Activated B cell treated with CpG ODN at 0.5 μM for 24 hours (primary cell): ENCODE measurements at places on chromosomes 4 and X.

- no peak for DNase-seq
Measured at GRCh38 chrX:72141372-72142004, 9.8 kb upstream of the RTL5 start.

GRCh38 chrX:138788771-138789170 lies 77.3 kb upstream of the FGF13 start:
- no peak for DNase-seq

DNA sequence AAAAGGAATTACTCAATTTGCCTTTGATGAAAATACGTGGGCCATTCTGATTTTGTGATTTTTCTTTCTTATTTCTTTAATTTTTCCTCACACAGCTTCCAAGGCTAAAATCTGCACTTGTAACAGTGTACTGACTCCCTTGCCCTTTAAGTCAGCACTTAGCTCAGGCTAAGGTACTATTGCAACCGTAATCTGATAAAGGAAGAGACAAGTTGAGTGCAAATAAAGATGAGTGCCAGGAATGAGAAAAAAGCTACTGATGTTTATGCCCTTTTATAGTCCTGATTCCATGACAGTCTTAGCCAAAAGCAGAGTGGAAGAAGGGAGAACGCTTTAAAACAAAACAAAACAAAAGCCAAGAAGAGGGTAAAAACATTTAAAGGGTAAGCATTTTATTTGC lies 6.0 kb downstream of the DMD start:
- no peak for DNase-seq

DNA sequence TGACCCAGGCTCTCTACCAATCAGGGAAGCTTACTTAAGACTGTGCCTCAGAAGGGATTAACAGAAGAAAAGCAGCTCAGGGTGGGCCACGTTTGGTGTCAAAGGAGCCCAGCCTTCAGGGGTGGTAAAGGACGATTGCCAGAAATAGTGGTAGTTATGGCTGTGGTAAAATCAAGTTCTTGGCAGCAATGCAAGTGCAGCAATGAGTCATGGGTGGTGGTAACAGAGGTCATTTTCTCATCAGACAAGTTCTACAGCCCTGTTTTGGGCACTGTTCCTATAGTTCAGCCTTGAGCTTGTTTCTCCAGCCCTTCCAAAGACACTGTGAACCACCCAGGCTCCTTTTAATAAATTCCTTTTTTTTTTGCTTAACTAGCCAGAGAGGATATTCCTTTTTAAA lies 120.3 kb downstream of the EFHC2 start:
- DNase-seq = no peak

- DNase-seq = no peak
Measured at GRCh38 chr4:184688447-184688846, 38.9 kb downstream of the PRIMPOL start.

- DNase-seq = no peak
Measured at GRCh38 chr4:72326692-72327632, 242.1 kb downstream of the ADAMTS3 start.

DNA sequence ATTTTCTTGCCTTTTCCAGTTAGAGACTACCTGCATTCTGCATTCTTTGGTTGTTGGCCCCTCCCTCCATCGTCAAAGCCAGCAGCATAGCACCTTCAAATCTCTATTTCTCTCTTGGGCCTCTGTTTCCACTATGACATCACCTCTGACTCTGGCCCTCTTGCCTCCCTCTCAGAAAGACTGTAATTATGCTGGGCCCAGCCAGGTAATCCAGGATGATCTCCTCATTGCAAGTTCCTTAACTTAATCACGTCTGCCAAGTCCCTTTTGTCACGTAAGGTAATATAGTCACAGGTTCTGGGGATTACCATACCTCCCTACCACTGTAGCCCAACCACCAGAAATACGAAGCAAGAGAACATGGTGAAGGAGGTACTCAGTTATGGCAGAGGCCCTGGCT lies 39.3 kb upstream of the NYX start:
- DNase-seq = no peak

- DNase-seq = no peak
Measured at GRCh38 chrX:111444881-111445280, 32.9 kb upstream of the DCX start.

- DNase-seq = peak; percentile 73
Measured at GRCh38 chr4:42151568-42152506, 618 bp downstream of the BEND4 start.

GRCh38 chr4:156537286-156537685 lies 434.3 kb downstream of the PDGFC start:
- DNase-seq = no peak

GRCh38 chr4:88792268-88792781 lies 94.7 kb upstream of the NAP1L5 start:
- no peak for DNase-seq

- no peak for DNase-seq
Measured at GRCh38 chr4:122755675-122756074, 23.2 kb downstream of the BBS12 start.

DNA sequence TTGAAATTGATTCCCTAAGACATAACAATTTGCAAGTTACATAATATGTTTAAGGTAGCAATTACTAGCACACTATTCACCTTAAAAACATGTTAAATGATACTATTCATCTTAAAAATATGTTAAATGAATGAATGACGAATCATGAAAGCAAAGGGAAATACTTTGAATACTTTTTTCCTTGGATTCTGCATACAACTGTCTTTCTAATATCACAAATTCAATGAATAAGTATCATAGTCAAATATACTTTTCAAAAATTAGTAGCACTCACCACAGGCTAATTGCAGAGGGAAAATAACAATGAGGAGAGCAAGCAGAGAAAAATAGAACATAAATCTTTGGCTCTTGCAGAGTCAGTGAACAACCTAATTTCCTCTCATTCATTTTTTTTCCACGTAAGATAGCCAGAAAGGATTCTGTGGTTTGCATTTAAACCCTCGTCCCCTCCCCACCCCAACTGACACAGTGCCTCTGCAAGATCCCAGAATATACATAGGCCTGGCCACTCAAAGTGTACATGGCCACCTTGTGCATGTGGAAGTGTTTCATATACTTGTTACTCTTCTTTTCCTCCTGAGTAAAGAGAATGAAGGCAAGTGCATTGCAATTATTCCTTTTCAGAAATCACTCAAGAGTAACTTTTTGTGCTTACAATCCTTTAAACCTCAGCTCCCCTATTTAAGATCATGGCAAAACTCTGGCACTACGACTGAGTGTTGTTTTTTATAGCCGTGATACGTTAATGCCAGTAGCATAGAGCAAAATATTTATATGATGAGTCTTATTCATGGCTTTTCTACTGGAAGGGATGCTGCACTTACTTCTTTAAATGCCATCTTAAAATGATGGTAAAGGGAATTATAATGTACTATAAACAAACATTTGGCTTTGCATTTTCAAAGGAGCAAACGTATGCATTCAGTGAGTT lies 236.4 kb downstream of the PDGFC start:
- no peak for DNase-seq

GRCh38 chr4:127843704-127844600 lies 36.7 kb upstream of the PLK4 start:
- no peak for DNase-seq

GRCh38 chr4:149349541-149349940 lies 466.1 kb downstream of the IQCM start:
- no peak for DNase-seq

DNA sequence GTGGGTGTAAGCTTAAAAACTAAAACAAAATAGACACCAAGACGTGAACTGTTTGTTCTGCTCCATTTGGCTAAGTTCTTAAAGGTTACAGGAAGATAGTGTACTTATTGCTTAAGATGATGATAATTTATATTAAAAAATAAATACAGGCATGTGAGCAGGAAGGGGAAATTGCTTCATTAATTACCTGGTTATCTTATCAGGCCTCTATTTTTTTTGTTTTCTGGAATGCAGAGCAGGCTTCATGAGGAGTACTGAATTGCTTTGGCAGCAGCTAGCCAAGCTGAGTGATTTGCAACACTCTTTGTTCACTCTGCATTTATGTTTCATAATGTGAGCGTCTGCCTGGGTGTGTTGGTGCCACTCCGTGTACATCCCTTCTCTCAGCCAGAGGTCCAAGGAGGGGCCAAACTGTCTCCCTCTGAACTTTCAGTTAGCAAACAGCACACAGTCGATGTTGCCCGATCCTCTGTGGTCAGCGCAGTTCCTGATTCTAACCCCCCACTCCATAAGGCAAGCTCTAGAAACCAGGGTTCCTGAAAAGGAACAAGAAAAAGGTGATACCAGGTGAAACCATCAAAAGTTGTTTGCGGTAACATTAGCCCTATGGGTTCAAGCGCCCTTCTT lies 348.2 kb downstream of the SPRY1 start:
- DNase-seq = no peak

DNA sequence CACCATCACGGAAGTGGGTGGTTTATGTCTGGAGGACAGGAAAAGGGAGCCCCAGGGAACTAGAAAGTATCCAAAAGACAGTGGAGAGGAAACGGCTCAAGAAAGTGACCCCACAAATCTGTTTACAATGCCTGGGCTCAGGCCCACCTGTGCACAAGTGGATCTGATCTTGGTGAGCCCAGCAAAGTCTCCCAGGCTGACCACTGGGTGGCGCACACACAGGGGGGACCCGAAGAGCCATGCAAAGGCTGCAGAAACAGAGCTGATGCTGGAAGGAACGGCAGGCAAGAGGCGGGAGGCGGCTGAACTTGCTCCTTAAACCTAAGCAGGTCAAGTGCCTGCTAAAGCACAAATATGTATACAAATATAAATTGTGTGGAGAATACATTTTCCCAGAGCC lies 9.6 kb downstream of the HAUS7 start:
- no peak for DNase-seq

DNA sequence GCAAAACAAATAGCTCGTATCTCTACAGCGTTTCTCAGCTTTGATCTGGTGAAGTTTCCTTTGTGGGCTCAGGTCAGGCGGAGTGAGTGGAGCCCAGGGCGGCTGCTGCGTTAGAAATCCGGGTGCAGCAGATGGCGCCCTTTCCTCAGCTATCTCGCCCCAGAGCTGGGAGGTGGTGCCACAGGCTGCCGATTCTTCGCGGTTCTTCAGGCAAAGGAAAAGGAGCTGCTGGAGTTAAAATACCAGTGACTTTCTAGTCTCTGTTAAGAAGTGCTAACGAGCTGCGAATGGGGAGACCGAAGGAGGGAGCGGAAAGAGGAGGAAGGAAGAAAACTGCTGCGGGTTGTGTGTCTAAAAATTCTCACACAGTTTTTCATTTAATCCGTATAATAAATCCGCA lies 114.6 kb downstream of the CPE start:
- peak; percentile 29 for DNase-seq

DNA sequence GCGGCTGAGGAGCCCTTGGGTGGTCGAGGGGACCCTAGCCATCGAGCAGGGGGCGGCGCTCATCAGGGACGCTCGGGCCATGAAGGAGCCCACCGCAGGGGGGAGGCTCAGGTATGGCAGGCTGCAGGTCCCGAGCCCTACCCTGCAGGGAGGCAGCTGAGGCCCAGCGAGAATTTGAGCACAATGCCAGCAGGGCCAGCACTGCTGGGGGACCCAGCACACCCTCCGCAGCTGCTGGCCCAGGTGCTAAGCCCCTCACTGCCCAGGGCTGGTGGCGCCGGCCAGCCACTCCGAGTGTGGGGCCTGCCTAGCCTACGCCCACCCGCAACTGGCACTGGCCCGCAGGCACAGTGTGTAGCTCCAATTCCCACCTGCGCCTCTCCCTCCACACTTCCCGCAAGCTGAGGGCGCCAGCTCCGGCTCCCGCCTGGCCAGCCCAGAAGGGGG lies 325.4 kb upstream of the FRG1 start:
- no peak for DNase-seq

DNA sequence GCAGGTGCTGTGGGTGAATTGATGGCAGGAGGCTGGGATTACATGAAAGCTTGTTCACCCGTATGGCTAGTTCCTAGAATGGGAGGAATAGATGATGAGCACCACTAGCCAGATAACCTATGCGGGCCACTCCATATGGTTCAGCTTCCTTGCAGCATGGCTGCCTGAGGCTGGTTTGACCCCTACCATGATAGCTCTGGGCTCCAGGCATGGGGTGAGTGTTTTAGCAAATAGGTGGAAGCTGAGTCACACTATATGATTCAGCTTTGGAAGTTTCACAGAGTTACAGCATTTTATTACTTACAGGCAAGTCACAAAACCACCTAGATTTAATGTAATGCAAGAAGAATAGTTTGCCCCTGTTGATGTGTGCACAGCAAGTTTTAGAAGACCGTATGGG lies 603.2 kb downstream of the STIM2 start:
- no peak for DNase-seq

DNA sequence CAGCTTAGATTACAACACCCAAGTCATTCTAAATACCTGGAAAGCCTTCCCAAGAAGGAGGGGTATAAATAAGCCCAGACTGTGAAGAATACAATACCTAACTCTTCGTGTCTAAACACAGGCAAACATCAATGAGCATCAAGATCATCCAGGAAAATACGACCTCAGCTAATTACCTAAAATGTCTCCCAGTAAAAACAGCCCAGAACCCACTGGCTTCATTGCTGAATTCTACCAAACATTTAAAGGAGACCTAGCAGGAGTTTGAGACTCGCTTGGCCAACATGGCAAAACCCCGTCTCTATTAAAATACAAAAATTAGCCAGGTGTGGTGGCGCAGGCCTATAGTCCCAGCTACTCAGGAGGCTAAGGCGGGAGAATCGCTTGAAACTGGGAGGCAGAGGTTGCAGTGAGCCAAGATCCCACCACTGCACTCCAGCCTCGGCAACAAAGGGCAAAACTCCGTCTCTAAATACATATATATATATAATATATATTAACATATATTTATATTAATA lies 19.1 kb upstream of the HSFX4 start:
- no peak for DNase-seq

DNA sequence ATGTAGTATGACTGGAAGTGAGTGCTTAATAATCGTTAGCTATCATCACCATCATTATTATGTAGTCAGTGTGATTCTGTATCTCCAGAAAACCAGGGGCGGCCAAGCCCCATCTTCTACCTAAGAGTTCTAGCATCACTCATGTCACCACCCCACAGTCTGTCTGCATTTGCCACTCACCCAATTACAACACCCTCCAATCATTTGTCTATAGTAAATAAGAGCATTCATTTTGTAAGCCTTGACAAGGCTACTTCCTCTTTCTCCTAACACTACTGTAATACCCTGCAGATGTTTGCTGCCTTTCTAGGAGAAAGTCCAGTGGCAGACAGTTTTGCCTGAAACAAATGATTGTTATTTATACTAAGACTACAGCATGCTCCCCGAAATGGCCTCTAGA lies 15.8 kb upstream of the IL21 start:
- no peak for DNase-seq

DNA sequence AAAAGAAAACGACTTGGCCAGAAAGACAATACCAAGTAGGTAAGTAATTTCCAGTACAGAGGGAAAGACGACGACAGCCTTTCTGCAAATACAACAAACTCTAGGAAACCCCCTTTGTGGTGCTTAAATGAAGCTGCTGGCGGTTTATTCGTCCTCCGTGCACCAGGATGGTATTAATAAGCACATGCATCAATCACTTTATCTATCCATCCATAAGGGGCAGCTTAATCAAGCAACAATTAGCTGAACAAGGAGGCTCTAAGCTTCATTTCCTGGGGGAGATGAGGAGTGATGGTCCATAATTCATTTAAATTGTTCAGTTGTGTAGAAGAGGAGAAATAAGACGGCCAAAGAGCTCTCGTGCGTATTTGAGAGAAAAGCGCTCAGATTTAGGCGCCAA lies 26.2 kb downstream of the IRF2 start:
- no peak for DNase-seq

GRCh38 chr4:106114270-106114669 lies 201.7 kb downstream of the TBCK start:
- DNase-seq = no peak
